Activated CD8-positive, alpha-beta T cell treated with anti-CD3 and anti-CD28 coated beads, Interleukin-2, amount 10 ng/mL, durations not matched to agents 7 days and 5 days (primary cell): ENCODE measurements at places on chromosomes 7 and 10.

DNA sequence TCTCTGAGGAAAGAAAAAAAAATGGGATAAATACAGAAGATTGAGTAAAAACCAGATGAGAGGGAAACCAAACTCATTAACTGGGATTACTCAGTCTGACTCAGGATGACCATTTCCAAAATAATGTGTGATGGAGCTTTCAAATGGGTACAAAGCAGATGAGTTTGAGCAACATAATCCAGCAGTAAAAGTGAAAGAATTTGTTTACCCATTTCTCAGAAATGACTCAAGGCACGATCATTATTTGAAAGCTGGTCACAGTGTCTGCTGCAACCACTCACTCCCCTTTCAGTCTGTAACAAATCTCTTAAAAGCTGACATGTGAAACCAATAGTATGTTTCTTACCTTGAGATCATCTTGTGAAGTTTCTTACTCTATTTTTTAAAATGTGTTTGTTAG, 104.7 kb upstream of the KLF14 start:
- no peak for DNase-seq
- peaks cover 12% of the 10 kb centered on the region for H3K27me3 ChIP-seq
- H3K27ac ChIP-seq: no peak overlapping the region
- peaks cover 30% of the 10 kb centered on the region for H3K4me1 ChIP-seq
- no peak overlapping the region for H3K4me3 ChIP-seq

DNA sequence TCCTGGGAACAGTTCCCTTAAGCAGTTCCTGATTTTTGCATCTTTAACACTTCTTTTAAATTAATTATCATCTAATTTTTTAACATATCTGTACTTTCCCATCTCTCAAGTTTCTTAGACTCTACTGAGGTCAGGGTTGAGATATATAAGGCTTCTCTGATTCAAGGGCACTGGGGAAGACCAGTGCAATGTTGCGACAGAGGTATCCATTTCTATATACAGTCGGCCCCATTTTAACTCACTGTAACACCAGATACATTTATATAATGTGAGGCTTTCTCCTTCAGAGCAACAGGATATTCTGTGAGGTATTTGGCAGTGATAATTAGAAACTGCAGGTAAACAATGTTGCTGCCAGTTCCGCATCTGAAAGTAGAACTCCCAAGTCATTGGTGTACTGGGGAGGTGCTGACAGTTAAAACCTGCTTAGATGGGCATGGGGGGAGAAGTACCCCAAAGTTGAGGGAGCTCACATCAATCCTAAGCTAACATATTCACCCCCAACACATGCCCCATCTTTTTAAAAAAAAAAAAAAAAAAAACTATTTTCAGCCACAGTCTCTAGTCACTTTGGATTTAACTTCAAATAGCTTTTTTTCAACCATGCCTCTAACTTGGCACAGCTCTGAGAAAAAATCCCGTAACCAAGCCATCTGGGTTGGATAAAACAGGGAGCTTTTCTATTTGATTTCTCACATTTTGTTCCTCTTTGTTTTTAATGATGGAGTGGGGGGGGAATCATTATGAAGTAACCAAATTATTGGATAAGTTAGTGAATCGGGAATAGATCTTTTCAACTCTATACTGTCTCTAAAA, 62.9 kb downstream of the REEP3 start:
- no peaks in the 10 kb centered on the region for H3K27me3 ChIP-seq
- no peak for DNase-seq
- H3K36me3 ChIP-seq: no peaks in the 10 kb centered on the region
- H3K4me1 ChIP-seq: no peaks in the 10 kb centered on the region
- H3K4me3 ChIP-seq: no peak overlapping the region

- no peak overlapping the region for H3K4me3 ChIP-seq
- no peak overlapping the region for H3K27ac ChIP-seq
- DNase-seq: no peak
- H3K4me1 ChIP-seq: peaks cover 3% of the 10 kb centered on the region
- H3K27me3 ChIP-seq: peaks cover 22% of the 10 kb centered on the region
Observed at GRCh38 chr7:44140341-44140740, 791 bp downstream of the MYL7 start.

- H3K36me3 ChIP-seq: peaks cover 23% of the 10 kb centered on the region
- H3K27me3 ChIP-seq: no peaks in the 10 kb centered on the region
- DNase-seq: no peak
- no peak overlapping the region for H3K4me3 ChIP-seq
- H3K27ac ChIP-seq: no peak overlapping the region
- H3K4me1 ChIP-seq: no peaks in the 10 kb centered on the region
Observed at GRCh38 chr10:121851786-121852185, 76.0 kb downstream of the ATE1 start.

DNA sequence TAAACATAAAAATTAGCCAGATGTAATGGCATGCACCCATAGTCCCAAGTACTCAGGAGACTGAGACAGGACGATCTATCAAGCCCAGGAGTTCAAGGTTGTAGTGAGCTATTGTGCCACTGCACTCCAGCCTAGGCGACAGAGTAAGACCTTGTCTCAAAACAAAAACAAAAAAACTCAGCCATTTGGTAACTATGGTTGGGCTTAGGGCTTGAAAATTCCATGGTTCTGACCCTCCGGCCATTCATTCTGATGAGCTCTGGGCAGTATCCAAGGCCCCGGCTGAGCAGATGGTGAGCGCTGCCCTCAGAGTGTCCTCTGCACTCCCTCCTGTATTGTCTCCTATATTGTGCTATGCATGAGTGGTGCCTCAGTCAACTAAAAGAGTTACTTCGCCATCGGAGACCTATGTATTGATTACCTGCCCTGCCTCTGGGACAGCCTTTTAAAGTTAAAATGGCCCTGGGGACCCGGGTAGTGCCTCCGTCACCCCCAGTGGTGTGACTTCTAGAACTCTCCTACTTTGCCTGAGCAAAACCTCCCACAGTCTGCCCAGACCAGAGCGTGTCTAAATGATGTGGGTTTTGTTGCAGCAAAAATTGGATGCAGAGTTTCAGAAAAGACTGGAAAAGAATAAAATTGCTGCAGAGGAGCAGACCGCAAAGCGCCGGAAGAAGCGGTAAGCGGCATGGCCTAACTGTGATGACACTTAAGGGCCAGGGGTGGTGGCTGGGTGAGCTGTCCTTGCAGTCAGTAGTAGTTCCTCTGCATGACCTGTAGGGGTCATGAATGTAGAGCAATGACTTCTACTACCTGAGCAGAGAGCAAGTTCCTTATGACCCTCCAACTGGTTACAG, 8.1 kb downstream of the PRKRIP1 start:
- peak; percentile 63 for DNase-seq
- H3K27ac ChIP-seq: no peak overlapping the region
- H3K36me3 ChIP-seq: peaks cover 64% of the 10 kb centered on the region
- peaks cover 14% of the 10 kb centered on the region for H3K4me1 ChIP-seq

DNA sequence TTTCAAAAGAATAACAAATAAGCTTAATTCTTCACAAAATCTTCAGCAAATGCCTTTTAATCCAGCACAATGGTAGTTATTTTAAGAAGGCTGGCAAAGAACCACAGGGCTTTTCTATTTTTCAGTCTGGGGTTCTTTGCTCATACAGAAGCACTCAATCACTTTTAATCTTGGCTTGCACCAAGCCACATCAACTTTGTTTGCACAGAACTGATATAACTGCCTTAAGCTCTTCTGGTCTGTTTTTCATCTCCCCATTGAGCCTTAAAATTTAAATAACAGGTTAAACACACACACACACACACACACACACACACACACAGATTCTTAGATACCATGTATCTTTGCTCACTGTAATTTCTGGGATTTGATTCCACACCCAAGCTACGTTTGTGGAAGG, 377.0 kb downstream of the GATA3 start:
- no peak overlapping the region for H3K27ac ChIP-seq
- no peak overlapping the region for H3K4me3 ChIP-seq
- H3K4me1 ChIP-seq: peaks cover 18% of the 10 kb centered on the region
- H3K36me3 ChIP-seq: no peaks in the 10 kb centered on the region
- peaks cover 6% of the 10 kb centered on the region for H3K27me3 ChIP-seq

DNA sequence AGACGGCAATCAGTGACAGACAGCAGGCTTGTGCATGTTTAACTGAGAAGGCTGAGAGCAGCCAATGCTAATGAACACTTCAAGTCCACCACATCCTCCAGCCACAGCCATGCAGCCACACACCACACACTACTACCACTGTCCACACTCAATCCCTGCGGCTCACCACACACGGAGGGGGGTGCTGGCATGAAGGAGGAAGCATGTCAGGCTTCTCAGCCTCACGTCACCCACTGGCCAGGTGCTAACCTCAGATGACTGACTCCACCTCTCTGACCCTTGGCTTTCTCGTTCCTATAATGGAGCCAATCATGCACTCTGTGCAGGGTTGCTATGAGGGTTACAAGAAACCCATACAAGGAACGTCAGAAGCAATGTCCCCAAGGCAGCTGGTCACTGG, 165.4 kb upstream of the RNF32 start:
- DNase-seq: no peak
- H3K4me3 ChIP-seq: no peak overlapping the region
- H3K36me3 ChIP-seq: no peaks in the 10 kb centered on the region
- no peak overlapping the region for H3K27ac ChIP-seq
- no peaks in the 10 kb centered on the region for H3K4me1 ChIP-seq
- H3K27me3 ChIP-seq: peaks cover 8% of the 10 kb centered on the region

GRCh38 chr7:24916463-24917040, 63.4 kb downstream of the OSBPL3 start:
- peaks cover 92% of the 10 kb centered on the region for H3K4me1 ChIP-seq
- no peak overlapping the region for H3K27ac ChIP-seq
- DNase-seq: no peak

DNA sequence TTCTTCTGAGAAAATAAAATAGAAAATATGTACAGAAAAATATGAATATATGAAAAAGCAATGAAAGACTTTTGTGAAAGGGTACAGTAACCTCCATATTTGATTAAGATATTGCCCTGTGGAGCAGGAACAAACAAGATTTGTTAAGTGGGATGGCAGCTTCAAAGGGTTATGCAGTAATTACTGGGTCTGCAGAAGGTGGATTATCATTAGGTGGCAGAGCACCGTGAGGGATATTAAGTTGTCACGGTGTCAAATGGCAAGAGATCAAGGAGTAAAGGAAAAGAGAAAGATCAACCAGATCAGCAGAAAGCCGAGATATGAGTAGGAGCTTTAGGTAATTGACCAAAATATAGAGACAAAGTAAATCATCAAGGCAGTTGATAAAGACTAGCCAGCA, 44.1 kb downstream of the DGKB start:
- no peak overlapping the region for H3K27ac ChIP-seq
- H3K27me3 ChIP-seq: no peaks in the 10 kb centered on the region
- no peak overlapping the region for H3K4me3 ChIP-seq
- H3K36me3 ChIP-seq: no peaks in the 10 kb centered on the region
- H3K4me1 ChIP-seq: no peaks in the 10 kb centered on the region
- DNase-seq: no peak

- no peaks in the 10 kb centered on the region for H3K4me1 ChIP-seq
- no peak overlapping the region for H3K27ac ChIP-seq
- no peaks in the 10 kb centered on the region for H3K27me3 ChIP-seq
Observed at GRCh38 chr10:18109341-18109870, 30.8 kb upstream of the CACNB2 start.
